K562 (cell line): ENCODE measurements at places on chromosomes 11 and 22.

GRCh38 chr11:39917256-39917655 is 1542.2 kb downstream of the LRRC4C start:
- no peak for DNase-seq

DNA sequence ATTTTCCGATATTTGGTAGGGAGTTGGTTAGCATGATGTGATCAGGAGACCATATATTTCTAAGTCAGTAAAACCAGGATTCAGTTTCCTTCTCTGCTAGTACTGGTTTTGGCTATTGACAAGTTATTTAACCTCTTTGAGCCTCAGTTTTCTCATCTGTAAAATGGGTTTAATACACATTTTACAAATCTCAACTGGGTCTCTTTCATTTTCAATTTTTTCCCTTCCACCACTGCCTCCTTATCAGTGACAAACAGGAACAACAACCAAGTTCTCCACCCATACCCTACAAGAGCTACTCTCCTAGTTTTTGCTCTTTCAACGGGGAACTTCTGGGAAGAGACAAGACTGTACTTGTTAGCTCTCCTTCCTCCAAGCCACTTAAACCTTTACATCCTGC is 6.2 kb upstream of the APLP2 start:
- no peak for DNase-seq

DNA sequence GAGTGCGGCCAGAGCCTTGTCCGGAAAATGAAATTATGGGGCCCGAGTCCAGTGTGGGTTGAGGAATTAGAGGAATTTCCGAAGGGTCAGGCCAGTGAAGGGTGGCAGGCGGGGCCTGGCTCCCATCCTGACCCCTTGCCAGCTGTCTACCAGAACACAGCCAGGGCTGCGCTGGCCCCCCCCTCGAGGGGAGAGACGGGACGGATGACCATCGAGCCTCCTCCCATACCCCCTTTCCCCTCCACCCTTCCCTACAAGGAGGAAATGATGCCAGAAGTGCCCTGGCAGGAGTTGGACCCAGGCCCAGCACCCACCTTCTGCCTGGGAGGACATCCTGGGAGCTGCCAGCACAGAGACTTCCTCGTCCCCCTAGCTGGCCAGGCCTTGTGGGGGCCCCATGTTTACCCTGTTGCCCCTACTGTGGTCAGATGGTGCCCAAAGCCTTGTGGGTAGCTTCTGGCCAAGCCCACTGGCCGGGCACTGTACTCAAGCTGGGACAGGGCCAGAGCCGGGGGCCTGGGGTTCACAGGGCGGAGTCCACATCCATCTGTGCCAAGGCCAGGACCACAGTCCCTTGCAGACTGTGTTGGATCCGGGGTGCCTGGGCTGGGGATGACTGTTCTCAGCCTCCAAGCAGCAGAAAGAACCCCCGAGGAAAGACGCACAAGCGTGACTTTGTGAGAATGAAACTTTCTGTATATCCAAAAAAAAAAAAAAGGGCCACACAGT is 20.8 kb downstream of the ARVCF start:
- DNase-seq = no peak

GRCh38 chr11:73965076-73965763 is 14.4 kb downstream of the DNAJB13 start:
- no peak for DNase-seq

DNA sequence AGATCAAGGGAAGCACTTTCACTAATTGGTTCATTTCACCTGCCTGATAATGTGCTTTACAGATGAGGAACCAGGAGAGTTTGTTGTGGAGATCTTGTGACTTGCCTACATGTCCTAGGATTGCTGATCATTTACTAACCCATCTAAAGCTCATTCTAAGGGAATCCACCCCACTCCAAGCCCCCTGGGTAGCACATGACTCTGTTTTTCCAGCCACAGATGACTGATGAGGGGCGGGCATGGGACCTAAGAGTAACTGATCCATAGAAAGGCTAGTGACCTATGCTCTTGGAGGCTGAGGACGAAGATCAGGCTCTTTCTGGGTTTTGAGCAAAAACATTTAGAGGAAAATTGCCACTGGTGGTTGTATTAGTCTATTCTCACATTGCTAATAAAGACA is 378.1 kb downstream of the CADM1 start:
- DNase-seq = no peak

- DNase-seq = no peak
These were observed 9.9 kb downstream of the GTF2H1 start for GRCh38 chr11:18332302-18332701.

GRCh38 chr22:44909241-44909640 is 100.6 kb downstream of the PHF21B start:
- no peak for DNase-seq

DNA sequence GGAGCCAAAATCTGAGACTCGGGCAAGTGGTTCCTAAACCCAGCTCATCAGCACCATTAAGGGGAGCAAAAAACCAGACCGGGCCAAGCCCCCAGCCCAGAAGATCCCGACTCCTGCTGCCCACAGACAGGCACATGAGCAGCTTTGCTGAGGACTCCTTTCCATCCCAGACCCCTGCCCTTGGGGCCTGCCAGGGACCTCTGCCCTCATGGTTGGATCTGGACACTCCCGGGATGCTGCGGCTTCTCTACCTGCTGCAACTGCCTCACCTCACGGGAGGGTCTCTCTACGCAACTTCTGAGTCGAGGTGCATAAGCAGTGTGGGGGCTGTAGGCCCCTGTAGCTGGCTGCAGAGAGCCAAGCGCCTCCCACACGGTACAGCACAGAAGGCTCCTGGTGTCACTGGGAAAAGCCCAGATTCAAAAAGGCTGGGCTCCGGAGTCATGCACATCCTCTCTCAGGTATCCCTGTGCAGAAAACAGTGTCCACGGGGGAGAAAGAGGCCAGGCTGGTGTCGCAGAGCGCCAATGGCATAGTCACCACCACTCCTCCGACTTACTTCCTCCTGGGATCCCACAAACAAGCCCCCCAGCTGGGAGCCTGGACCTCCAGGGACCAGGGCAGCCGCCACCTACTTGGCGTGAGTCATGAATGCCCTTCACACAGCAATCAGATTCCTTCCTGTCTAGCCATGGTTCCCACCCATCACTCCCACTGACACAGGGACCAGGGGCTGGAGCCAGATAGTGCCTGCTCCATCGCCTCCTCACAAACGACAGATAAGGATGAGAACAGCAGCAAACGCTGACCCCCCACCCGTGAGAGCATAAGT is 122.1 kb downstream of the BCR start:
- peak; percentile 50 for DNase-seq

DNA sequence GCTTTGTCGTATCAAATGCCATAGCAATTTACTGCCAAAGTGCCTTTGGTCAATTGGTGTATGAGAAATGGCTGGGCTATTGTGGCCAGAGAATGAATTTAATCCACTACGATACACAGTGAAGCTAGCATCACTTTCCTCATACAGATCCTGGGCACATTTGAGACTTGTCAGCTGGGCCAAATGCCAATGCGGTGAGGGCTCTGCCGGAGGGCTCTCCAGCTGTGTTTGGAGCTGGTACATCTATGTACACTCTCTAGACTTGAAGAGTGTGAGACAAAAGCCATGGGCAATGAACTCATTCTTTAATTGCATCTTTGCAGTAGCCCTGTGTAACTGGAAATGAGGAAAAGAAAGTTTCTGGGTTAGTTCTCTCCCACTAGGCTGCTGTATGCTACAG is 1052.9 kb downstream of the NTM start:
- no peak for DNase-seq

- DNase-seq = no peak
These were observed 25.1 kb downstream of the B3GAT1 start for GRCh38 chr11:134386945-134387344.

- no peak for DNase-seq
These were observed 87.7 kb downstream of the TRIM44 start for GRCh38 chr11:35750315-35750714.

DNA sequence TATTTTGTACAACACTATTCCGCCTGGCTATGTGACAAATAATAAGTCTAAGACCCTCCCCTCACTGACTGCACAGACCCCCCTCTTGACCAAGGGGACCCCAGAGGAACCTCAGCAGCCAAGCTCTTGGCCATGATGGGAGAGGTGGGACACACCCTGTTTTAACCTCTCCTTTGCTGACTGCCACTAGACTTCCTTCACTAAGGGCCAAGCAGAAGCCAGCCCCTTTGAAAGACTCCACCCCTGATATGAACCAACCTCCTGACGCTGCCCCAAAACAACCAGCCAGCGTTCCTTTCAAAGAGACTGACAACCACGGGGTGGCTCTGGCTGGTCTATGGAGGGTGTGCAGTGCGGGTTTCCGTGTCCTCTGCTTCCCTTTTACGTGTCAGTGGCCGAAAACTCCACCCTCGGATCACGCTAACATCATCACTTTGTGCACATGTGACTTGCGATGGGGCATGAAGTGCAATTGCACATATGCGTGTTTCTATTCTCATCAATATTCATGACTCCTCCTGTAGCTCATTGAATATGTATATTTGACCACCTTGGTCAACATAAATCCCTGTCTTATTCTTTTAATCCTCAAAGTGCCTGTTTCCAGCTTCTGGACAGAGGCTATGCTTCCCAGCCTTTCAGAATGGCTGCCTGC is 643.9 kb downstream of the TBC1D22A start:
- DNase-seq = no peak

- no peak for DNase-seq
These were observed 17.2 kb upstream of the TSKU start for GRCh38 chr11:76765863-76766350.

GRCh38 chr11:110505528-110506284 is 76.0 kb downstream of the FDX1 start:
- no peak for DNase-seq

GRCh38 chr22:34278121-34278520 is 357.8 kb upstream of the LARGE1 start:
- DNase-seq = no peak

DNA sequence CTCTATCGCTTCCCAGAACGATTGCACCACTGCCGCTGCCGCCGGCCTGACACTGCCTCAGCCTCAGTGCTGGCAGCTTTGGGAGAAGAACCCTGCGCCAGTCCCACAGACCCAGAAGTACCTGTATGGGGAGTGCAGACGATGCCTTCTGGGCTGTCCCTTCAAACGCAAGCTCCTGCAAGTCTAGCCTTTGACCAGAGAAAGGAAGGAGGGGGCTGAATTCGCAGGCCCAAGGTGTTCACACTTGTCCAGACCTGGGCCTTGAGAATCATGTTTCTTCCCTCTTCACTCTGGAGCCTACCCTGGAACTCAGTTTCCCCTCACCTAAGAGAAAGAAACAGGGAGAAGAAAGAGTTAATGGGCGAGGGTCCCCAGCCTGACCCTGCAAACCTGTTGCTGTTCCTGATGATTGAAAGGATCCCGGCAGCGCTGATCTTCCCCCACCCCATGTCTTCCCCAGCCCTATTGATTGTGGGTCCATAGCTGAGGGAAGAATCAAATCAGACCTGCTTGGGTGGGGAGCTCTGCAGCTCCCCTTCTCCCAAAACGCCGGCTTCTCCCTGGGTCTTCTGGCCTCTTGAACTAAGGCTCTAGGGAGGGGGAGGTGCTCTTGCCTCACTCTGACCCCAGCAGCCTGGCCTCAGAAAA is 786 bp upstream of the MCAM start:
- DNase-seq = no peak

GRCh38 chr22:39311592-39312400 is 7.6 kb downstream of the RPL3 start:
- peak; percentile 36 for DNase-seq

GRCh38 chr11:45113807-45114206 is 32.6 kb upstream of the PRDM11 start:
- DNase-seq = no peak

DNA sequence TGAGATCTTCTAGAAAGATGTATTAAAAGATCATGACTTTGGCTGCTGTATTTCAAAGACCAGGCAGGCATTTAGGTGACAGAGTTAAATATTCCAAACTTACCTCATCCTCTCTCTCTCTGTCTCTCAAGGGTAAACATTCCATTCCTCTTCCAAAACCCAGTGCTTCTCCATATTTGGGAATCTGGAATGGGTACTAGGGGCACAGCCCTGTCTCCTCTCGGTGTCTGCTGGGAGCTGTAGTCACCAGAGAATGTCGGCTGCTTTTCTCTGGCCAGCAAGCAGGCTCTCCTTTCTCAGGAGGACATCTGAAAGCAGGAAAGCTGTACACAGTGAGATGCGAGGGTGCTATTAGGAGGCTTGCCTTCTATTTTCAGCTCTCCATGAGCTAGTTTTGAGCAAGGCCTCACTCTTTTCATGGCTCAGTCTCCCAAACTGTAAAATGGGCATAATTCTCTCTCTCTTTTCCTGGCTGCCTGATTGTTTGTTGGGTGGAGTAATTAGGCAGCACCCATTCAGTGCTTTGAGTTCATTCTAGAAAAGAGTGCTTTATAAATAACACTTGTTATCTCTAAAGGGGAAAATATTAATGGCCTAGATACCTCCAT is 9.3 kb upstream of the PEX26 start:
- no peak for DNase-seq

GRCh38 chr22:17164392-17165024 is 5.4 kb upstream of the HDHD5 start:
- no peak for DNase-seq

DNA sequence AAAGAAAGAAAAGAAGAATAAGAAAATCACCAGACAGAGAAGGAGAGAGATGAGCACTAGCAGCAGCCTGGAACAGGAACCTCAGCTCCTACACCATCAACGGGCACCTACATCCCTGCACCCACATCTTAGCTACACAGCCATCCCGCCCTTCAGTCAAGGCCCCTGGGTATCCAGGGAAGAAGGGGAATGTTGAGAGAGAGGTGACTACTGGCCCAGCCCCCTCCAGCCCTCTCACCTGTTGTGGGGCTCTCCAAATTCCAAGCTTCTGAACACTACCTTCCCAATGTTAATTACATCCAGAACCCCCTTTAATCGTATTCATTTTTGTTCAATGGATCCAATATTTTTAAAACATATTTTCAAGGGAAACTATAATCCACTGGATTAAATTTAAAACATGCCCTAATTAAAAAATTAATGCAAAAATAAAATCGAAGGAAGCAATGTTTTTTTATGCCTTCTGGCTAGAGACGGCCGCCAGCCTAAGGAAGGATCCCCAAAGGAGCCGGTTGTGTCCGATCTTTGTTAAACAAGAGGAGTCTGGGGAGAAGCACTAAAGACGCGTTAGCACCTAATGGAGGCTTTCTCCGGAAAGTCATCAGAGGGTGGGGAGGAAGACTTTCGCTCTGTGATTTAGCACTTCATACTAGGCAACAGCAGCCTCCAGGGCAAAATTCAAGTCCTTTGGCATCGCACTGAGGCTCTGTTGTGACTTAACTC is 9.5 kb downstream of the TPST2 start:
- no peak for DNase-seq

GRCh38 chr11:60182541-60183330 is at the start of gene MS4A6A:
Gene MS4A6A (minus strand): TSS chr11:60183083. CDS start chr11:60181727, 1,356 bp downstream.
- DNase-seq = no peak

DNA sequence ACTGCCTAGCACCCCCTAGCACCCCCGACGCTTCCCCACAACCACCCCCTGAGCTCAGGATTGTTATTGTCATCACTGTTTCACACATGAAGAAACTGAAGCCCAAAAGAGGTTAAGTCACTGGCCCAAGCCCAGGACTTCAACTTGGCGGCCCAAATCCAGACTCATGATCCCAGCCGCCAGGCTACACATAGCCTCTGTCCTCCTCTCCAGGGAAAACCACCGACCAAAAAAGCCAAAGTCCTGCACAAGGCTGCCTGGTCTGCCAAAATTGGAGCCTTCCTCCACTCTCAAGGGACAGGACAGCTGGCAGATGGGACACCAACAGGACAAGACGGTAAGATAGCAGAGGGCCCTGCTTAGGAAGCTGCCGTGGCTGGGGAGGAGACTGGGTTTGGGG is 10.8 kb downstream of the L3MBTL2 start:
- DNase-seq = no peak

GRCh38 chr22:42437488-42438292 is 5.5 kb upstream of the NFAM1 start:
- DNase-seq = peak; percentile 78

- DNase-seq = no peak
These were observed 168.6 kb upstream of the B3GAT1 start for GRCh38 chr11:134580610-134580975.

GRCh38 chr11:113926273-113927197 is 21.9 kb downstream of the HTR3B start:
- no peak for DNase-seq
